ENCODE measurements at places on chromosomes 1 and 21.

DNA sequence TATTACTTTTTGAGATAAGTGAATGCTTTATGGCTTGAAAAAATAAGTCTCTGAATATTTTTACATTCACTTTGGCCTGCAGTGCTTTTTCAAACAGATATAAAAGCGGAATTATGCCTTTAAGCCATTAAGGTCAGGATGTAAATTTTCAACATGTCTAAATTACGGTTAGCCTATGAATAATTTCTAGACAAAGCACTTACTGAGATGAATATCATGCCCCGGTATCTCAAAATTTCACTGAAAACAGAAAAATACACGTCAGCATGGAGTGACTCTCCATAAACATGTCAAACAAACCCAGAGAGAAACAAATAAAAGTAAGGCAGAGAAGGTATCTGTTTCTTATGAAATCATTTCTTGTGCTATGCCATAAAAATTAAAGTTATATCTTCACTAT, 853.9 kb downstream of the KCNT2 start:
- DNase-seq, result no peak

DNA sequence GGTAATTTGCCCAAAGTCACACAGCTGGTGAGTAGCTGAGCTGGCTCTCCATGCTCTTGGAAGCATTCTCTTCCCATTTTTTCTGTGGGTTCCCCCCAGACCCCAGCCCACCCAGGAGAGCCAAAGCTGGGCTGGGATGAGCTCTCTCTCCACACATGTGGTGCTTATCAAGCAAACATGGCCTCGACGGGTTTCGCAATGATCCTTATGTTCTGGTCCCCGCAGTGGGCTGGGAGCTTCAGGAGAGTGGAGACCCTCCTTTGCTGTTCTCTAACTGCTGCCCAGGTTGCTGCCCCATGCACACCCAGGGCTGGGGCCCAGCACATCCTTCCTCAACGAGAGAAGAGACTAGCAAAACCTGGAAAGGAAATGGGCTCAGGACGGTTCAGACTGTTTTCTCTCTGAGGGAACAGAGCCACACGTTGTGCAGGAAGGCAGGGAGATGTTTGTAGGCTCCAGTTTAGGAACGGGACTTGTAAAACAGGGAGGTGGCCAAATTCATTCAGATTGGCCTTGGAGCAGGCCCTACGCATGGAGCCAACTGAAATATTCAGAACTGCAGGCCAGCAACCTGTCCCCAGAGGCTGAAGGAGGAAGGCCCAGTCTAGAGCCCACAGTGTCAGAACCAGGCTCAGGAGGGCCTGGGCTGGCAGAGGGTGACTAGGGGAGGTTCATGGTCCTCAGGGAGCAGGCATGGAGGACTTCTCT, 27.2 kb upstream of the CSF1 start:
- no peak for DNase-seq

DNA sequence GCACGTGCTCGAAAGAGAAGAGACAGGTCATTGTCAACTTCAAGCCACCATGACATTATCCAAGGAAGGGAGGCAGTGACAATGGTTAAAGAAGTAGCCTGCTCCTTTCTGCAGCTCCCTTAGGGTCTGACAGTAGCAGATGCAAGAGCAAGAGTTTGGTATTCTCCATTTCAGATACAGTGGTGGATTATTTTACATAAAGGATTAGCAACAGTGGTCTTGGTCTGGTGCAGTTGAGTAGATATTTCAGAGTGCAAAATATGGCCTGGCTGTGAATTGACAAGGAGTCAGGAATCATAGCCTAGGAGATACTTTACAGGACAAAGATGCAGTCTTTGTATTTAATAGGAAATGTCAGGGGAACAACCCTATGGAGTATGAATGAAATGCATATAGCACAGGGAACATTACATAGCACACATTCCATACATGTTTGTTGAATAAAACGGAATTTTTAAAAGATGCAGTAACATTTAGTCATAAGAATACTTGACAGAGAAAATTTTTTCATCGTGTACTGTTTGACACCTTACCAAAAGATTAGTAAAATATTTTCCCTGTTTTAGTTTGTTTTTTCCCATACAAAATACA, 41.8 kb downstream of the CHRM3 start:
- DNase-seq, result no peak

DNA sequence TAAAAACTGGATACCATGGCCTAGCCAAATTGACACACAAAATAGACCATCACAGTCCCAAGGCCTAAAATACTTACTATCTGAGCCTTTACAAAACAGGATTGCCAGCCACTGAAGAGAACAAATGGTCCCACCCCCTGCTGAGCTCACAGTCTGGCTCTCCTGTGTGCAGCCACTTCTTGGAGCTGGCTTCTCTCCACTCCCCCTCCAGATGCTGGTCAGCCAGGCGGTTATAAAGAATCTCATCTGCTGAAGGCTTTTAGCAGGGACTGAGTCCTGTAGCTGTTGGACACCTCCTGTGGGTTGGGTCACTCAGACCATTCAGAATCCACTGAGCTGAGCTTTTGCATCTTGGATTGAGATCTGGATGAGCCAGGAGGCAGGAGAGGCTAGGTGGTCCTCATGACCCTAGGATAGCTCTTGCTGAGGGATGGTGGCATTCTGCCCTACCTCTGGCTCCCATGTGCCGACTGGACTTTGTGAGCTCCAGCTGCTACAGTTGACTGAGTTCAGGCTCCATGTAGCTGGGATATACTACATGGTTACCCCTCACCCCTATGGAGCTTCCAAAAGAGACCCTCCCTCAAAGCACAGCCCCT, 16.1 kb downstream of the OXCT2 start:
- DNase-seq, result no peak

- no peak for DNase-seq
Observed at GRCh38 chr21:26495283-26495849, 77.7 kb downstream of the CYYR1 start.

DNA sequence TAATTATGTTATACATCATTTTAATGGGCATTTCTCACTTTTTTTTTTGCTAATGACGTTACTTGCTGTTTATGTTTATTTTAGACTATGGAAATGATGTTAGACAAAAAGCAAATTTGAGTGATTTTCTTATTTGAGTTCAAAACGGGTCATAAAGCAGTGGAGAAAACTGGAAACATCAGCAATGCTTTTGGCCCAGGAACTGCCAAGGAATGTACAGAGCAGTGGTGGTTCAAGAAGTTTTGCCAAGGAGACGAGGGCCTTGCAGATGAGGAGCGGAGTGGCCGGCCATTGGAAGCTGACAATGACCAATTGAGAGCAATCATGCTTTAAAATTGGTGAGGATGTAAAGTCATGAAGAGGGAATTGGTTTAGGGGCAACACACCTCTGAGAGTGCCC, 32.1 kb upstream of the KCNE2 start:
- DNase-seq, result no peak

DNA sequence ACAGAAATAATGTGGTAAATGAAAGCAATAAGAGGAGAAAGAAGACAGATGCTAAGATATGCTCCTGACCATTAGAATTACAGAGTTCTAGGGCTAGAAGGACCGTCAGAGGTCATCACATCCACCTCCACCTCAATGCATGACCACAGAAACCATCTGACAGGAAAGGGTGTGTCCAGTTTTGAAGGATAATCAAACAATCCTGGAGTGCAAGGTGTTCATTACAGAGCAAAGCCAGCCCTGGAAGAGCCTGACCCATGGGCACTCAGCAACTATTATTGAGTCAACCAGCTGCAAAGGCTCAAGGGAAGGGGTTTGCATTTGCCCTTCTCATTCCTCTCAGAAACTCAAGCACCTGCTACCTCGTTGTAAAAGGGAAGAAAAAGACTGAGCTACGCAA, 46.4 kb downstream of the TOR1AIP2 start:
- no peak for DNase-seq

DNA sequence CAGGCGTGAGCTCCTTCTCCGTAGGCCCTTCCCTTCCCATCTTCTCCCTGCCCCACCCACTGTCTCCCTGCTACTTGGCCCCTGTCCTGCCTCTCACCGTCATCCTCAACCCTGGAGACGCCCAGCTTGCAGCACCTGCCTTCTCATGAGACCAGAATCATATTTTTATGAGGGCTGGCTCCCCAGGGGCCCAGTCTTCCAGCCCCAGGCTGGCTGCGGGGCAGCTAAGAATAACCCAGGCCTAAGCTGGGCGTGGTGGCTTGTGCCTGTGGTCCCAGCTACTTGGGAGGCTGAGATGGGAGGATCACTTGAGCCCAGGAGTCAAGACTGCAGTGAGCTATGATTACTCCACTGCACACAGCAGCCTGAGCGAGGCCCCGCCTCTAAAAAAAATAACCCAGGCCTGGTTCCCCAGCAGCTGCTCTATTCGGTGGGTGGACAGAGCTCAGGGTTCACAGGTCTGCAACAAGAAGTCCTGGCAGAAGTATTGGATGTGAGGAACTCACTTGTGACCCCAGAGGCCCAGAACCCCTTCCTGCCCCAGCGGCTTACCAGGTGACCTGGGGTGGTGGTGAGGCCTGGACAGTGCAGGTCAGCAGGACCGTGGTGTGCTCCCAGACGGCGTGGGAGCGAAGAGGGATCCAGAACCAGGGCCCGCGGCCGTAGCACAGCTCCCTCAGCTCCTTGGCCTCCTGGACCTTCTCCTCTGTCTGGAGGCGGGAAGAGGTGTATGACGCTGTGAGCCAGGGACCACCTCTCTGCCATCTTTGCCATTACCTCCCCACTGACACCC, 6.4 kb downstream of the MYOM3 start:
- no peak for DNase-seq

DNA sequence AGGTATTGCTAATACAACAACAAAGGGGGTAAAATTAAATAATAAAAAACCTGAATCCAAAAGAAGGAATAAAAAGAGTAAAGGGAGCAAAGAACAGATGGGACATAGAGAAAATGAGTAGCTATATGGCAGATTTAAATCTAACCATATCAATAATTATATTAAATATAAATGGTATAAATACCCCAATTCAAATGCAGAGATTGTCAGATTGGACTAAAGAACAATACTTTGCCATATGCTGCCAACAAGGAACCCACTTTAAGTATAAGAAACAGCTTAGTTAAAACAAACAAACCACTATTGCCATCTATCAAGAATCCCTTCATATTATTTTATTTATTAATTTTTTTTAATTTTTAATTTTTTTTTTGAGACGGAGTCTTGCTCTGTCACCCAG, 86.8 kb downstream of the MT1HL1 start:
- DNase-seq, result no peak

DNA sequence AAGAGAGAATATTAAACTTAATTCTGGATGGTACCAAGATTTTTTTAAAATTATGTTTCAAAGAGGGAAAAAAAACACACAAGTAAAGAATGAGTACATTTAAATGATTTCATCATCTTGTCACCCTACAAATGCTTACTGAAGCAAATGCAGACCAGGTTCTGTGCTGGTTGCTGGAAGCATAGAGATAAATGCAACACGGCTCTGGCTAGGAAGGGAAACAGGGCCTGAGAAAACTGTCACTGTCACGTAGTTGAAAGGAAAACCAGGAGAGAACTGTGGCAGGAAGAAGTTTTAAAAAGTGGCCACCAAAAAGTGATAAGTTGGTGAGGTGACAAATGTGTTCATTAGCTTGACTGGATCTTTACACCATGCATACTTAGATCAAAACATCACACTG, 336.9 kb upstream of the NFIA start:
- DNase-seq, result no peak

GRCh38 chr1:112637254-112638109, 17.9 kb downstream of the CAPZA1 start:
- no peak for DNase-seq

- no peak for DNase-seq
Observed at GRCh38 chr1:192463661-192464060, 111.9 kb upstream of the RGS1 start.

DNA sequence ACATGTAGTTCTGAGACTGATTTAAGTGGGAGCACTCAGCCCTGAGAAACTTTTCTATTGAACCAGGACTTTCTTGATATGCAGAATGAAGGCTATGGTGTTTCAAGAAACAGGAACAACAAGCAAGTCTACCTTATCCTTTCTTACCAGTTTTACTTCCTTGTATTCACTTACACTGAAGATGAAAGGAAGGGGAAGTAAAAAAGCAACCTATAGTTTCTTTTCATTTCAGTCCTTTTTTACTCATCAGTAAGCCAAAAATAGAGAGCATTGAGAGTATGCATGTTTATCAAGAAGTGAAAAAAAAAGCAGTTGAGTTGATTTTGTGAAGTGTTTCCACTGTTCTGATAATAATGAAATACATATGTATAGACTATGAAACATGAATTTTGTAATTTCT, 1010.3 kb downstream of the AMY1C start:
- no peak for DNase-seq

DNA sequence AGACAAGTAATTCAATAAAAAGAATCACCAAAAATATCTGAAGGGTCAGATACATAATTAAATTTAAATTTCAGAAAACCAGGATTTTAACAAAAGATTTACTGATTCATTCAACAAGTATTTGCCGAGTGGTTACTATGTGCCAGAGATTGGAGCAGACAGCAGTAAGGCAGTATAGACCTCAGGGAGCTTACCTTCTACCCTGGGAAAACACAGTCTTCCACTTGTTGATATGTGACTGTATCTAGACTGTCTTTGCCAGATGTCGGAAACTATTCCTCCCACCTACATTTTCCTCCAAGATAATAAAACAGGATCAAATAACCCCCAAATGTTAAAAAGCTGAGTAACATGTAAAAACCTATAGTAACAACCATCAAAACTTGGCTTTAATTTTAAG, 6.2 kb downstream of the HNRNPR start:
- DNase-seq, result no peak

DNA sequence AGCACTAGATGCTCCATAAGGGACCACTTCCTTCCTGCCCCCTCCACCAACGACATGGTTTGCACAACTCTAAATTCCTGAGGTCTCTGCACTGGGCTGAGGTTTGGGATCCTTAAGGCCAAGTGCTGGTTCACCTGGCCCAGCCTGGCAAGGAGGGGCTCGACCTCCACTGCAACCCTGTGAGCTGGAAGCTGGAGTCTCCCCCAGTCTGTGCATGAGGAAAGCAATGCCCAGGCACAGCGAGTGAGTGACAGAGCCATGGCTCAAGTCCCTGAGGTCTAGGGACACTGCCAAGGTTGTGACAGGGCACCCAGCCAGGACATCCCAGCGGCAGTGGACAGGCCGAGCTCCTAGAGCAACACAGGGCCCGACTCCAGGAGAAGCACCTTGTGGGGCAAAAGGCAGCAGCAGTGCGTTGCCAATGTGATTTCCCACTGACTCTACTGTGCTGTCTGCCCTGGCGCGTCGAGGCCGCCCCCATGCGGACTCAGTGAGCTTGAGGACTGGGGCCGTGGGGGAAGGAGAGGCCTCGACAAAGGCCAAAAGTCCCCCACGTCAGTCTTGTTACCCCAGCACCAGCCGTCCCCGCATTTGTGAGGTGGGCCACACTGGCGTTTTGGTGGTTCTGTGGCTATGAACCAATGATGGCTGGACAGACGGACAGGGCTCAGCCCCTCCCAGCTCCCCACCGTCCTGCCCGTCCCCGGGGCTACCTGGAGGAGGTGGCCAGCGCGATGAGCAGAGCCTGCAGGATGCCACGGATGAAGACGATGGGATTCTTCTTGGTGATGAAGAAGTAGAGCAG, 30.0 kb downstream of the PODN start:
- no peak for DNase-seq

GRCh38 chr1:155981266-155982088, 3.1 kb upstream of the ARHGEF2 start:
- DNase-seq, result peak; percentile 75

- no peak for DNase-seq
Observed at GRCh38 chr1:17397910-17398695, 26.1 kb downstream of the PADI6 start.

- DNase-seq, result no peak
Observed at GRCh38 chr1:183954496-183954895, 83.0 kb downstream of the COLGALT2 start.

GRCh38 chr1:151309811-151310323, 17.3 kb downstream of the PI4KB start:
- no peak for DNase-seq

GRCh38 chr21:39136711-39137110, 46.5 kb downstream of the PSMG1 start:
- no peak for DNase-seq

GRCh38 chr1:91011726-91012125, 10.1 kb downstream of the ZNF644 start:
- no peak for DNase-seq
